ENCODE measurements at places on chromosomes 3 and 15.

DNA sequence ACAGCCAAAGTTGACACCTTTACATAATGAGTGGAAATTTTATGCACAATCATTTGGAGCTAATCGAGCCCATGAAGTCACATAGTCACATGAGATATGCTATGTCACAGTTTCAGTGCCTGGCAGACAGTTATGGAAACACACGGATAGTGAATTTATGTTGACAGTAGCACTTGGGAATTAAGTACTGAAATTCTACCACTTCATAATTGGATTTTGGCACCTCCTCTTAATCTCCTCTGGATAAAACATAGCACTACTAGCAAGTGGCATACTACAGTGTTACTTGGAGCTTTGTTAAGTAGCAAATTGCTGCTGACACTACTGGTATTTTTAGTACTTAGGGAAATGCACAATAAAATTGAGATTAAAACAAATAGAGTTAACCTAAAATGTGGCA lies 1679.4 kb downstream of the OTOL1 start:
- no peak for DNase-seq

- no peak for DNase-seq
Observed at GRCh38 chr3:106135451-106136160, 266.8 kb upstream of the CBLB start.

- DNase-seq: no peak
Observed at GRCh38 chr3:64410226-64410625, 185.0 kb upstream of the PRICKLE2 start.

DNA sequence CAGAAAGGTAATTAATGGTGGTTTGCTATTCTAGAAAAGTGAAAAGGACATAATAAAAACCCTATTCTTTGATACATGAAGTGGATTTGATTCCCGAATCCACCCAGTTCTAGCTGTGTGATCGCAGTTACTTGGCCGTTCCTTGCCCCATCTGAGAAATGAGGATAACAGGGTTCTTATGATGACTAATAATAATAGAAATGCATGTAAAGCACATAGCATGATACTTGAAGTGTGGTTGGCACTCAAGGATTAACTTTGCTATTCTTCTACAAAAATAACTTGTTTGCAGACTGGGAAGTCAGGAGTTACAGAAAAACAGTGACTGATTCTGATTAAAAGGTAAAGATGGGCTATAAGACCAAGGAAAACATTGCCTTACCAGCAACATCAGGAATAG lies 26.8 kb downstream of the PARL start:
- DNase-seq: no peak

GRCh38 chr3:168251371-168251770 lies 155.6 kb upstream of the GOLIM4 start:
- no peak for DNase-seq

DNA sequence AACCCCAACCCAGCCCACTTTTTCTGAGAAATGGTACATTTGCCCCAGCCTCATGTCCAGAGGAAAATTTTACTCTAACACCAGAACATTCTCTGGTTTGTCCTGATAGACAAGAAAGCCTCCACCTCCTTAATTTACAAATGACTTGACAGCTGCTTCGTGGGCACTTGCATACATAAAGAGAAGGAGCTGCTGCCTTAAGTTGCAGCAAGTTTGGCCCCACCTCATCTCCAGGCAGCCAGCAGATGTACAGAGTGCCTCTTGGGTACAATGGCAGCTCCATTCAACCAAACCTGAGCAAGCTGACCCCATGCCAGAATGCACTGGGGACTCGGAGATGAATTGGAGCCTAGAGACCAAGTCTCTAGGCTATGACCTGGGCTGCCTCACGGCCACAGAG lies 6.2 kb upstream of the H1-8 start:
- DNase-seq: no peak

DNA sequence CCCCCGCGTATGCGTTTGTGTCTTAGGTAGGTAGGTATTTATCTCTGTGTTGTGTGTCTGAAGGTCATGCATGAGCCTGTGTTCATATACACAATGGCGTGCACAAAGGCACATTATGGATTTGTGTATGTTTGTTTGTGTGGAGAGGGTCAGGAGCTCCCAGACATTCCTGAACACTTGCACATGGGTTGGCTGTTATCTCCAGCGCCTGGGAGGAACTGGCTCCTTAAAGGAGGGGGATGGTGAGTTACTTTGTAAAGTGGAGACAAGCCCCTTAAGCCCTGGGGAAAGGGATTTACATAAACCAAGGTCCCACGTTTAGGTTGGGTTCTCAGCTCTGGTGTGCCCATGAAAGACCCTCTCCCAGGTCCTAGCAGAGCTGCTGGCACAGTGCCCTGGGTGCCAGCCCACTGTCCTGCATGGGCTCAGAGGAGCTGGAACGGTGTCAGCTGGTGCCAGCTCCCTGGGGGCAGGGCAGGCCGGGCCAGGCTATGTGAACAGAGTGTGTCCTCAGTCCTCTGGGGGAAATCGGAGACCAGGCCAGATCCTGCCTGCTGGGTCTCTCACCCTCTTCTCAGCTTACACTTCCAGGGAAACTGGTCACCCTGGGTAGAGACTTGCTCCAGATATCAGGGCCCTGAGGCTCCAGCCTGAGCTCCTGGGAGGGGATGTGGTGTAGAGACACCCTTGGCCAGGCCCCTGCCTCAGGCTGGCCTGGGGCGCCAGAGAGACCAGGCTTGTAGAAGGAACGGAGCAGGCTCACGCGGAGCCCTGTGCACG lies 25.1 kb downstream of the SNX33 start:
- no peak for DNase-seq

DNA sequence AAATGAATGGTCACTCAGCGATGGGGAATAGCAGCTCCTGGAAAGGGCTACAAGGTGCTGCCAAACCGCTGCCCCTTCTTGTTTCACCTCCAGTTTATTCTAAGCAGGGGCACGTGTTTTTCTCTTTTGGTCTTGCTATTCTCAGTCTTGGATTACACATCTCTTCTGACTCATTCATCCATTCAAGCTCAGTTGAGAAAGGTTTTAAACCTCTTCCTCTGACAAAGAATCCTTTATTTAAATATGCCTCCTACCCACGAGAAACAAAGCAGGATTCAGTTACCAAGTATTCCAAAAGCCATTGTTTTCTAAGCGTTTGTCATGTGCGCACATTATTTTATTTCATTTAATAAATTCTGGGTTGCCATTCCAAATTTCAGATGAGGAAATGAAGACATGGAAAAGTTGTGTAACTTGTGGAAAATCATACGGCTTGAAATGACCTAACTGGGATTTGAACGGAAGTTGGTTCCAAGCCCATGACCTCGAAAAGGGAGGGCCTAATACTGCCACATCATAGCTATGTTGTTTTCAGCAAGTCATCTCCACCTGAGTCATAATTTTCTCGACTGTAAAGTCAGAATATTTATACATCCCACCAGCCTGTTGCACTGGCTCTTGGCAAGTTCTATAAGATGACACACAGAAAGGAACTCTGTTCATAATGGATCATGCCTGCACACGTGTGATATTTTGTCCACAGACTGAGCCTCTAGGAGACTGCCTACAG lies 292.0 kb upstream of the SLCO3A1 start:
- no peak for DNase-seq

DNA sequence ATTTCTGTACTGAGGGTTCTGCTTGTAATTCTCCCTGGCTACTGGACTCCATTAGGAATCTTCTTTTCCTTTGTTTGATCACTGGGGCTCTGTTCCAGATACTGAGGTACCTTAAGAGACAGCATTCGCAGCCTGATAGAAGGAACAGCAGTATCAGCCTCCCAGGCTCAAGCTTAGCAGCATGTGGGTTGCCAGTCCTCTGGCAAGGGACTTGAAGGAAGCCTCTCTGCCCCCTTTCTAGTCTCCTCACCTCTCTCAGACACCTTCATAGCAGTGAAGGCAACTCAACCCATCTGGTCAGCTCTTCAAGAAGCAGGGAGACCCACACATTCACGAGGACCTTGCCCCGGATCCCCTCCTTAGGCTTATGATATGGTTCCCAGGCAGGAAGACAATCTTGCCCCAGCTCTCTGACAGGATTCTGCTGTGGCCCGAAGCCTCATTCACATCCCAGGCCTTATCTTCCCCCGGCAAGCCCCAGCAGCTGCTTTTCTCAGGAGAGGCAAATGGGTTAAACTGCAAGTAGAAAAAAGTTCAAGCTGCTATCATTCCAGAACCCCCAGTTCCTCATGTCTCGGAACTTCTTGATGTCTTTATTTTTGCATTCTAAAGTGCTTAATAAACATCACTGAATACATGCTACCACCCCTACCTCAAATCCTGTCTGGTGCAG lies 153.1 kb downstream of the LIPC start:
- no peak for DNase-seq
